ENCODE measurements at places on chromosomes 2 and 18.

GRCh38 chr2:220434385-220434784 is 807.0 kb downstream of the SLC4A3 start:
- DNase-seq: peak; percentile 18

- no peak for DNase-seq
Measured at GRCh38 chr2:64106481-64106880, 37.7 kb downstream of the PELI1 start.

DNA sequence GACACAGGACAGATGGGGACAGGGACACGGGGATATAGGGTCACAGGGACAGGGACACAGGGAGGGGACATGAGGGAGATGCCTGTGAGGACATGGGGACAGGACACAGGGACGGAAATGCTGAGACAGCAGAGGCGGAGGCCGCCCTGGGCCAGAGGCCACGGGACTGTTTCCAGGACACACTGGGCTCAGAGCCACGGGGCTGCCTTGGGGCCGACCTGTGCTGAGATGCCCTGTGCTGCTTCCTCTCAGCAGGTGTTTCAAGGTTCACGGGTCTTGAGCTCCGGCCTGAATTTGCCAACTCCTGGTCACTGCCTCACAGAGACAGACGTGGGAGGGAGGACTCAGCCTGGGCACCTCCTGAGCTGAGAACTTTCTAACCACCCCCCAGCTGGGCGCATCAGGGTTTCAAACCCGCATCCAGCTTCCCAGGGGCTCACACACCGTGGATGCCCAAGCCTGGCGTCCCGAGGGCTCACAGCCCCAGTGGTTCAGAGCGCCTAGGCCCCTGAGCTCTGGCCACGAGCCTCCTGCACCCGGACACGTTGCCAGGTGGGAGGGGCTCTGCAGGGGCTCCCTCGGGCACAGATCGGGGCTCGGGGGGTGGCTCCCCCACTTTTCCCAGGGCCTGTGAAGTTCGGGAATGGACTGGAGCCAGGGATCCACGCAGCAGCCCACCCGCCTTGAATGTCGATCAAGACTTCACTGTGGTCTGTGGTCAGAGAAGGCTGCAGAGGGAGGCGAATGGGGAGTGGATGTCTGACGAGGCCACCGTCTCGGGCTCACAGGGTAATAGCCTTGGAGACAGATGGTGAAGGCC is 64.1 kb downstream of the SLC66A2 start:
- DNase-seq: no peak

DNA sequence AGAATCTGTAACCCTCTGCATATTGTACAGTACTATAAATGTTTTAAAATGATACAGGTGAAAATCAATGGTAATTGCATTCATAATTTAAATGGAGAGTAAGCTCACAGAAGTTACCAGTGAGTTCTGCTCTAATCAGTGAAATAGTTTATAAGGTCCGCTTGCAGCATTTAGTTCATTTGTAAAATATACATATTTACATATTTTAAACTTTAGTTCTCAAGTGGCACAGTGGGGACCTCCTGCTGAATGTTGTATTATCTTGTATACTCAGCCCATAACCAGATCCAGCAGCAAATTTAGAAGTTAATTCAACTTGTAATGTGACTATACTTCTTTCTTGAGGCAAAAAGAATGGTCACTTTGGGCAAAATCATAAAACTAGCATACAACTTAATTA is 41.7 kb upstream of the TBR1 start:
- no peak for DNase-seq

DNA sequence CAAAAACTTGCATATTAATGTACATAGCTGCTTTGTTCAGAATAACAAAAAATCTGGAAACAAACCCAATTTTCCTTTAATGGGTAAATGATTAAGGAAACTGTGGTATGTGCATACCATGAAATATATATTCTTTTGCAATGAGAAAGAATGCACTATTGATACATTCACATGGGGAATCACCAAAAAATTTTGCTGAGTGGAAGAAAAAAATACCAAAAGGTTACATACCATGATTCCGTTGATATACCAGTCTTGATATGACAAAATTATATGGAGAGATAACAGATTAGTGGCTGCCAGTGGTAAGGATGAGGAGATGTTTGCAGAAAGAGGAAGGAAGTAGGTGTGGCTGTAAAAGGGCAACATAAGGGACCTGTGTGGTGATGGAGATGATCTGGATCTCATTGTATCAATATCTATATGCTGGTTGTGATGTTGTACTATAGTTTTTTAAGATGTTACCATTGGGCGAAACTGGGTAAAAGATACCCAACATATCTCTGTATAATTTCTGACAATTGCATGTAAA is 54.6 kb upstream of the BCL2L11 start:
- DNase-seq: no peak

DNA sequence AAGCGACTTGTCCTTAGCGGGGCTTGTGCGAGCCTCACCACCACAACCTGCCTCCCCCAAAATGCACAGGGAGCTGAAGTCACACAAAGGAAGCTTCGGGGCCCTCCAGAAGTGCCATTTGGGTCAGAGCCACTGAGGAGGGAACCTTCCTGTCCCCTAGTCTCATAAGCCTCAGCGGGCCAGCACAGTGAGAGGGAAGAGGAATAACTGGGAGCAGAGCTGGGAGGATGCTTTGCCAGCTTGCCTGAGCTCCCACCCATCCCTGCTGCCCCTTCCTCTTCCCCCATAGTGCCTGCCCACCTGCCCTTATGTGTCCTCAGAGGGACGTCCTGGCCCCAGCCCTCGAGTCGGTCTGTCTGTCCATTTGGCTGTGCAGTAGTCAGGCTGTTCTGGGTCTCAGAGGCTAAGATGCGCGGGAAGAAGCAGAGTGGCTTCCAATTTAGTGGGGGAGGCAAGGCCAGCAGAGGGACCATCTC is 51.8 kb upstream of the GPR17 start:
- DNase-seq: no peak

GRCh38 chr2:148638543-148638942 is 6.0 kb upstream of the EPC2 start:
- DNase-seq: no peak

DNA sequence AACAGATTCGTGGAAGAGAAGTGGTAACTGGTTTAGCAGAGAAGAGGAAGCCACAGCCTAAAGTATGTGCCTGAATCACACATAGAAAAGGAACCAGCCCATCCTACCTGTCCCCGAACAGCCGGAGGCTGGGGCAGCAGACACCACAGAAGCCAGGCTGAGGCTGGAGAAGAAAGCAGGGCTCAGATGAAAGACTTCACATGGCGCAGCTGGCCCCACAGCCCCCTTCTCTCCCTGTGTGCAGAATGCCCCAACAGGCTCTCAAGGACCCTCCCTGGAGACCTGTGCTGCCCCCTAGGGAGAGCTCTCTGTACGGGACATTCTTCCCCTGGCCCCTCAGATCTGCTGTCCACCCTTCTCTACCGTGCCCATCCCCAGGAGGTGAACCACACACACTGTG is 83.5 kb upstream of the RAB12 start:
- DNase-seq: no peak

GRCh38 chr2:65831509-65831908 is 399.1 kb upstream of the SPRED2 start:
- DNase-seq: no peak

GRCh38 chr2:134245340-134245984 is 8.4 kb upstream of the MGAT5 start:
- DNase-seq: peak; percentile 36

- no peak for DNase-seq
Measured at GRCh38 chr2:231646476-231646875, 53.8 kb downstream of the TEX44 start.

DNA sequence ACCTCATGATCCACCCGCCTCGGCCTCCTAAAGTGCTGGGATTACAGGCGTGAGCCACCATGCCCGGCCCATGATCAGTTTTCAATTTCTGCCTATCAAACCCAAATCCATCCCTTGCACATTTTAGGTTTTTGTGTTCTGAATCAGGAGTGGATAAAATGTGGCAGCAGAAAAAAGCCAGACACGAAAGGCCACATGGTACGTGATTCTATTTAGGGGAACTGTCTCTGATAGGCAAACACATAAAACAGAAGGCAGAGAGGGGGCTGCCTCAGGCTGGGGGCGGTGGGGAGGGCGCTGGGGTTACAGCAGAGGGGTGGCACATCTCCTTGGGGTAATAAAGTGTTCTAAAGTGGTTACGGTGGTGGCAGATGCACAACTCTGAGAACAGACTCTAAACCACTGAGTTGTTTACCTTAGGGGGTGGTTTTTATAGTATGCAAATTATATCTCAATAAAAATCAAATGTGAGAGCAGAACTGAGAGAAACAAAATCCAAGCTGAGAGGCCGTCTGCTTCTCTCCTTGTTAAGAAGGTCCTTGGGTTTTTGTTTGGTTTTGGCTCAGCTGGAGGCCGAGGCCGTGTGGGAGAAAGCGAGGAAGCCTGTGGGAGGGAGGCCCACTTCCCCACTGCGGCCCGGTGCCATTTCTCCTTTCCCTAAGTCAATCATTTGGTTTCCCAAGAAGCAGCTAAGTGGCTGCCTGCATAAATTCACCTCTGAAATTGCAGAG is 78.0 kb downstream of the SOWAHC start:
- no peak for DNase-seq

- peak; percentile 52 for DNase-seq
Measured at GRCh38 chr2:96265349-96265839, 403 bp downstream of the TMEM127 start.

GRCh38 chr2:63432373-63432772 is 155.9 kb downstream of the WDPCP start:
- DNase-seq: no peak

DNA sequence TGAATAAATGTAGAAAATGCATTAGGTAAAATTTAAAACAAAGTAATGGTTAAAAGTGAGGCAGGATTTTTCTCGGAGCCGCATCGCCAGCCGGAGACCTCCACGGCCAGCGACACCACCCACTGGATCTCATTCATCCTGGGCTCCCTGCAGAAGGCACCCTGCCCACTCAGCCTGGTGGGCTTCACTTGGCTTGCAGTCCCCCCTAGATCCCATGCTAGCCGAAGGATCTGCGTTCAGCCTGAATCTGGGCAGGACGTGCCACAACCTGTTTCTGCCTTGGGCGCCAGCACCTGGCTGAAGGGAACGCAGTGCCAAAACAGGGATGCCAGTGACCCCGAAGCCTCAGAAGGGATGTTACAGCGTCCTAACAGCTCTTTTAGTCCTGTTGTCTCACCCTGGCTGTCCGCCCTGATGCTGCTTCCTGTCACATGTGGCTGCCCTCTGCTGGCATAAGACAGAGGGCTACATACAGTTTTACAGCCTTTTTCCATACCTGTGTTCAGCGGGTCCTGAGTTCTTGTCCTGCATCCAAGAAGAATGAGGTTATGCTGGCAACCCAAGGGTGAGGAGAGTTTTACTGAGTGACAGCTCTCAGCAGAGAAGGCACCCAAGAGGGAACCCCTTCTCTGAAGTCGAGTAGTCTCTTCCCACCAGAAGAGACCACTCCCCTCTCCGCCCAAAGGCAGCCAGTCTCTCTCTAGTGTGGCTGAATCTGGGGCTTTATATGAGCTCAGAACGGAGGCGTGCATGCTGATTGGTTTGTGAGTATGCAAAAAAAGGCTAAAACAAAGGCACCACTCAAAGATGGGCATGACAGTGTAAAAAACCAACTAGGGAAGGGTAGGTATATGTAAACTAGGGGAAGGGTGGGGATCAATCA is 173.1 kb upstream of the GYPC start:
- DNase-seq: no peak

DNA sequence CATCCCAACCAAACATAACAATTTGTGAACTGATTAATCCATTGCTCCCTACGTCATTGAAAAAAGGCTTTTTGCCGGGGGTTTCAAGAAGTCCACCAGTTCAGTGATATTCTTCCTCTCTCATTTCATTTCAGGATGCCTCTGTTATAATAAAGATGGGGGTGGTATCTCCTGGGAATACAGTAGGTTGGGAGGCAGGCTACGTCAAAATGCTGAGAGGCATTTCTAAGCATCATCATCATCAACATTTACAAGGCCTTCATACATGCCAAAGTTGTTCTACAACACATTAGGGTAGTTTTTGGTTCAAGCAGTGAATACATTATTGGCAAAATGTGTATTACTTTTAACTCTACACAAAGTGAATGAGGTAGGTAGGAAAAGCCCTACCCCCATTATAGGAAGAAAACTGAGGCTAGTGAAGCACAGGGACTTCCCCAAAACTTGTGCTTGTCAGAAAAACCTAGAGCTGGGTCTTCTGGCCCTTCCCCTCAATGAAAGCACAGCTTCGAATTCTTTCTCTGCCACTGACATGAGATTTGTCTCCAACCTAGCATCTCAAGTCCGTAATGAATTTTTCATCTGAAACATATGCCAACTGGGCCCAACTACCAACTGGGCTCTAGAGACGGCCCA is 11.3 kb downstream of the OSR1 start:
- DNase-seq: no peak

- no peak for DNase-seq
Measured at GRCh38 chr2:164745012-164745797, 96.4 kb downstream of the COBLL1 start.

DNA sequence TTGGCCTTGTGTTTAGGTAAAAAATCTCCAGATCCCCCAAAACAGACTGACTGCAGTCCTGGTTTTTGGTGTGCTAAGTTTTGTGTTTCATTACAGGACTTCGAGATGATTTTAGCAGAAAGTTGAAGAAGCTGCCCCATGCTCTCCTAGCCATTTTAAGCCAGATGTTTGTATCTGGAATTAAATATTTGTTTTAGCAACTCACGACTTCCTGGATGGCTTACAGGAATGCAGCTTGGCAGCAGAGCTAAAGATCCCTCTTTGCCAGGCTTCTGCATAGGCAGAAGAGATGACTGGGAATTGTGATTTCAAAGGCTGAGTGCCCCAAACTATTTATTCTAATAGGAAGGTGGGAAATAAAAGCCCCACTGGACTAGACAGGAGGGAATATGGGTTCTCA is 31.1 kb downstream of the ONECUT2 start:
- no peak for DNase-seq

DNA sequence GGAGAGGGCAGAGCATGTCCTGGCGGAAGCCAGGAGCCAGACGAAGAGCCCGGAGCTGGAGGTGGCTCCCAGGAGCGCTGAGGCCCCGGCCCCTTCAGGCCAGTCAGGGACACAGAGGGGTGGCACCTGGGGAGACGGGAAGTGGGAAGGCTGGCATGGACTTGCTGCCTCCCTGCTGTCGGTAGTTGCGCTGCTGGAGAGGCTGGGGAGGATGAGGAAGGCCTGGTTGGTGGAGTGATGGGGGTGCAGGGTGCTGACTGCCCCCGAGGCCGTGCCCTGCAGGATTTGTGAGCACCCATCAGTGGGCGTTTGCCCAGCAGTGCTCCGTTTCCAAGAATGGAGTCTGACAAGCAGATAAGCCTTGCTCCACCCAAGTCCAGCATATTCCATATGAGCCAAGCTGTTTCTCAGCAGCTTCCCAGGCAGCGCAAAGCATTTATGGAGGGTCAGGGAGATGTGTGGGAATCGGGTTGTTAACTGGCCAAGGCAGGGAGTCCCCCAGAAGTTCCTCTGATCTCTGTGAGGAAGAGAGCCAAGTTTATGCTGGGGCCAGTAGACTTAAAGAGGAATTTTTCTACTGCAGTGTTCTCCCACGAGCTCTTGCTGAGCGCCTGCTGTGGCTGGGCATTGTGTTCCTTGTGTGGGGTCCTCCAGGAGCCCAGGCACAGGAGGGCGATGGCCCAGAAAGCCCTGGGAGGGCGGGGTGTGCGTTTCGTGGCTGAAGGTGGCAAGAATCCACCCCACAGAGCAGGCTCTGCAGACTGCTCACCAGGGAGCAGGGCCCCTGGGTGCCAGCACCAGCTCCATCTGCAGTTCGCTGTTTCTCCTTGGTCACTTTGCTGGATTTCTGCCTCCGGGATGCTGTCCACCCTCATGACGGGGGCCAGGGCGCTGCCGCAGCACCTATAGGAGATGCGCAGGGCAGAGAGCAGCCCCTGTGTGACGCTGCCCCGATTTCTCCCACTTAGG is 250.2 kb downstream of the ALPK2 start:
- DNase-seq: no peak

GRCh38 chr2:177187631-177188312 is 24.8 kb upstream of the HNRNPA3 start:
- no peak for DNase-seq

Data from RWPE1 (cell line).